ENCODE measurements at places on chromosomes 6 and 20. TPM values are rescaled to one million over a fixed set of nuclear protein-coding genes. Genes with fewer than 3 reads are reported as not detected.

DNA sequence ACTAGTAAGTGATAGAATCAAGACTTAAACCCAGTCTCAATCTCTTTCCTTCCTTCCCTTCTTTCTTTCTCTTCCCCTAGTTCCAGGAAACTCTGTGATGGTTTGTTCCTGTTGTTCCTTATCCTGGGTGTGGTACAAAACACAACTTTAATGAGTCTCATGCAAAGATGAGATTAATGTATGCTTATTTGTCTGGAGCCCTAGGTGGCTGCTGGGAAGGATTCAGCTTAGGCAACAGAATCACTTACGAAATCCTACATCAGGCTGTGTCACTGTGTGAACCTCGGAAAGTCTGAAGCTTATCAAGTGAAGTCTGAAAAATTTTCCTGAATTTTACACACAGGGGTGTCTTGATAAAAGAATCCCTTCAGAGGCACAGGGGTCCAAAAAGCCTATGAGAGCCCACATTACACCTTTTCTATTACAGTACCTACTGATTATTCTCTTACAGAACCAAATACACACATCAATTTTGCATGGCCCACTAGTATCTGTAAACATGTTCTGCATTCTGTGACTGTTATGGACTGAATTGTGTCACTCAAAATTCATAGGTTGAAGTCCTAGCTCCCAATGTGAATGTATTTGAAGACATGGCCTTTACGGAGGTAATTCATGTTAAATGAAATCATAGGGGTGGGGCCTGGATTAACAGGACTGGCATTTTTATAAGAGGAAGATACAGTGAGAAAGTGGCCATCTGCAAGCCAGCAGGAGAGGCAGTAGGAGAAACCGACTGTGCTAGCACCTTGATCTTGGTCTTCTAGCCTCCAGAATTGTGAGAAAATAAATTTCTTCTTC is 144.7 kb downstream of the MYB start:
- no peak for DNase-seq

DNA sequence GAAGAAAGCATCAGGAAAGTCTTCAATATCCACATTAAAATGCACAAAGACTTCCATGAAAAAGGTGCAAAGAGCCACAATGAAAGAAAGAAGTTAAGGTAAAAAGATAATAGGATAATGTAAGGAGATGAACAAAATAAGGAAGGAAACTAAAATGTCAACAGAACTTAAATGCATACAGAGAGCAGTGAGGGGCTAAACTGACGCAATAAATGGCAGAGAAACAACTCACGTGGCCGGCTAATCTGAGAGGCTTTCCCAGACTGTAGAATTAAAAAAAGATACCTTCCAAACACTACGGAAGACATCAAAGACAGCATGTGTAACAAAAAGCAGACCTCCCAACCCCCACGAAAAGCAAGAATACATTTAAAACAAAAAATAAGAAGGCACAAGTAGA is 73.7 kb downstream of the GMDS start:
- no peak for DNase-seq

Gene MBOAT1
- 11.7 TPM for total RNA-seq

Gene CTNNBL1
- total RNA-seq: 55.4 TPM

DNA sequence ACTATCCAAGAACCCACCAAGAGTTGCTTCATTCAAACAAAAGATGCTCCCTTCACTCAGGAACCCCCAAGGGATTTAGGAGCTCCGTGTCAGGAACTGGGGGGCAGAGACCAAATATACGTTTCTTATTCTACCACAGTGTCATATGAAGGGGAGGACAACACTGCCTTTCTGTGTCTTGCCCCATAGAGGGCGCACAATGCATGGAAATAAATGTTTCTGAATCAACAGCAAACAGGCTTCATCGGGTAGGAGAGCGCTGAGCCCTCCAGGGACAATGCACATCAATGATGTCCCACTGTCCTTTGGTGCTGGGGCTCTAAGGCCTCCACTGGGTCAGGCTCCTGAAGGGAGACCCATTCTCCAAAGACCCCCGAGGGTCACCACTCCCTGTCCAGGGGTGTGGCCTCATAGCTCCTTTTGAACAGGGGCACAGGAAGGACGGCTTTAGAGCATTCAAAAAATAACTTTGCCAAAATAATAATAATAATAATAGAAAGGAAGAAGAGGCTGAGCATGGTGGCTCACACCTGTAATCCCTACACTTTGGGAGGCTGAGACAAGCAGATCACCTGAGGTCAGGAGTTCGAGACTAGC is 31.1 kb downstream of the PLG start:
- peak; percentile 28 for DNase-seq

DNA sequence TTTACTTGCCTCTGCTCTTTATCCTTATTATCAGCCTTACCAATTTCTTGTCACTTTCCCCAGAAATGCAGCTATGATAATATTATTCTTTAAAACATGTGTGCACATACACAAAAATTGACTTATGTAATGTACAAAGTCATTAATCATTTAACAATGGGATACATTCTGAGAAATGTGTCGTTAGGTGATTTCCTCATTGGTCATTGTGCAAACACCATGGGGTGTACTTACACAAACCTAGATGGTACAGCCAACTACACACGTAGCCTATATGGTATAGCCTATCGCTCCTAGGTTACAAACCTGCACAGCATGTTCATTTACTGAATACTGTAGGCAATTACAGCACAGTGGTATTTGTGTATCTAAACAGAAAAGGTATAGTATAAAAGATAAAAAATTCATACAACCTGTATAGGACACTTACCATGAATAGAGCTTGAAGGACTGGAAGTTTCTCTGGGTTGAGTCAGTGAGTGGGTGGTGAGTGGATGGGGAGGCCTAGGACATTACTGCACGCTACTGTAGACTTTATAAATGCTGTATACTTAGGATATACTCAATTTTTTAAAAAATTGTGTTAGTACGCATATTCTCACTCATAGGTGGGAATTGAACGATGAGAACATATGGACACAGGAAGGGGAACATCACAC is 56.9 kb downstream of the HIVEP1 start:
- no peak for DNase-seq

Gene FAM83D
- 51.1 TPM for total RNA-seq

GRCh38 chr20:43938932-43939761 is 24.5 kb downstream of the TOX2 start:
- no peak for DNase-seq

GRCh38 chr6:153162646-153163045 is 31.6 kb upstream of the RGS17 start:
- DNase-seq: no peak

Gene MICB
- 21.7 TPM for total RNA-seq

DNA sequence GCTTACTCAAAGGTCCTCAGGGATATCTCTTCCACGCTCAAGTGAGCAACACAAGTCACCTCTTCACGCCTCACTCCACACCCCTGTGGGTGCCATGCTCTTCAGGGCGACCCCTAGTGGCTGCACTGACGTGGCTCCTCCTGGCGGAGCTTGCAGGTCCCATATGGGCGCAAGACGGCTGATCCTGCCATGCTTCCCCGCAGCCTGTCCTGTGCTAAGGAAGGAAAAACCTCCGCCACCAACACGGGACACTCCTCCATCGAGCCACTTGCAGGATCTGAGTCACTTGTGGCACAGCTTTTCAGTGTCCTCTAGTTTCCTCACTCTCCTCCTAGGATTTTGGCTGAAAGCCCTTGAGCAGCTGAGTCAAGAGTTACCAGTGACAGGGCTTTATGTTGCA is 90.7 kb downstream of the KHDC1L start:
- peak; percentile 76 for DNase-seq

Gene MCHR2
- not detected for total RNA-seq

DNA sequence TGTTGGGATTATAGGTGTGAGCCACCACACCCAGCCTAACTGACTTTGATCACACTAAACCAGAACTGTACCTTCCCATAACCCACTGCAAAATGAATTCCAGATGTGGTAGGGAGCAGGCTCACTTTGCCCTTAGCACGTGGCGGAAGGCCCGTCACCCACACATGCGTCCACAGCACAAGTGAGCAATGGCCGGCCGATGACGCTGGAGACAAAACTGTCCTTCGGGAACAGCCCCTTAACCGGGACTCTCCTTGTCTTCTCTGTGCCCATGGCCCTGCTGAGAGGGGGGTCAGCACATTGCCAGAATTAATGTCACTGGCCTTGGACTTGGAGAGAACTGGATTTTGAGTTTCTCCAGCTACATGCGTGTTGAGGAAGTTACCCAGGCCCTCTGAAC is 107.2 kb downstream of the TOX2 start:
- DNase-seq: no peak

GRCh38 chr6:134814076-134814695 is 135.7 kb downstream of the ALDH8A1 start:
- DNase-seq: no peak

Gene SLC22A23
- 11.5 TPM for total RNA-seq

DNA sequence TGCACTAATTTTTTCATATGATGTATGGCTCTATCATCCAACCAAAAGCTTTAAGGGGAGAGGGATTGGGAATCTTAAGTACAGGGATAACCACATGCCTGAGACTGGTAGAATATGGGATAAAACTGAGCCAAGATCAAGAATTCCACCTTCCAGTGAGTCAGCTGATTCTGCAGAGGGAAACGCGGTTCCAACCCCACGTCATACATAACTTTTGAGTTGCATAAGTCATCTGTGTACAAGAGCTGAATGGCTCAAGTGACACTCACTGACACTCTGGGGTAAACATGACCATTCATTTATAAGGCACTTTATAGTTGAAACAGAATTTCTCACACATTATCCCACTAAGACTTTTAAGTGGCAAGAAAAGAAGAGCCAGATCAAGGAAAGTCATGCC is 16.4 kb downstream of the TRIM27 start:
- no peak for DNase-seq

Gene XKR7
- not detected for total RNA-seq

DNA sequence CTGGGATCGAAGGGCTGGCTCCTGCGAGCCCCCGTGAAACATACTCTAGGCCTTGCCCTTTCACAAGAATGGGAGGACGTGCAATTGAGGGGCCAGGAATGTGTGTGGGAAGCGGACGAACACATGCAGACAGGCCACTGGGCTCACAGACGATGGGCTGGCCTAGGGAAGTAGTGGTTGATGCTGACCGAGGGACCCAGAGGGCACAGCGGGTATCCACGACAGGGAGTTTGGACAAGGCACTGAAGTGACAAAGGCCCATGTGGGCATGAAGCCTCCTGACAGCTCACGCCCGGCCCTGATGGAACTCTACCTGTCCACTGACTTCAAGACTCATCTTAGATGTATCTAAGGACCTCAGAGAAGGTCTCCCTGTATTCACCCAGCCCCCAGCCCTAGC is 52.2 kb downstream of the MYH7B start:
- DNase-seq: no peak

- no peak for DNase-seq
These were observed 63.7 kb downstream of the PHACTR2 start for GRCh38 chr6:143741480-143741879.

GRCh38 chr6:121482004-121482693 is 46.7 kb downstream of the GJA1 start:
- DNase-seq: peak; percentile 21

DNA sequence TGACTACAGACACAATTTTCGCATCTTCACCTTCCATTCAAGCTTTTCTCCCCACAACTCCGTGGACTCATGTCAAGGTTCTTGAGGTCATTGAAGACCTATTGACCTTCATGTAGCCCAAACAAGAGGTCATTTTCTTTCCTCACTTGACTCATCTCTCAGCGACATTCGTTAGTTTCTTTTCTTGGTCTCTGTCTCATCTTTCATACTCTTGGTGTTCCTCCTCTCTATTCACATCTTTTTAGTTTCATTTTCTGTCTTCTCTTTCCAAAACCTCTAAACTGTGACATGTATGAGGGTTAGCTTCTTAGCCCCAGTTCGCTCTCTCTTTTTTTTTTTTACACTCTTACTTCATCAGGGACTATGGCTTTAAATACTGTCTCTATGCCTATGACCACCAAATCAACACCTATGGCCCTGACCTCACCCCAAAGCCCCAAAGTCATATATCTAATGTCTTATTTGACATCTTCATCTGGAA is 128.6 kb upstream of the BACH2 start:
- DNase-seq: no peak

- DNase-seq: no peak
These were observed 110.8 kb upstream of the SCGN start for GRCh38 chr6:25541228-25541627.

Gene MYBL2
- total RNA-seq: 92.1 TPM

Gene BTN1A1
- 0.32 TPM for total RNA-seq

- no peak for DNase-seq
These were observed 257.6 kb upstream of the THEMIS start for GRCh38 chr6:128158496-128158895.

GRCh38 chr6:109165392-109165974 is 70.2 kb downstream of the CEP57L1 start:
- DNase-seq: no peak

- DNase-seq: no peak
These were observed 16.1 kb downstream of the SRSF3 start for GRCh38 chr6:36610041-36610955.

- no peak for DNase-seq
These were observed 36.3 kb upstream of the CMTR1 start for GRCh38 chr6:37396571-37397180.

- DNase-seq: no peak
These were observed 311.6 kb downstream of the CDC5L start for GRCh38 chr6:44699082-44699481.

DNA sequence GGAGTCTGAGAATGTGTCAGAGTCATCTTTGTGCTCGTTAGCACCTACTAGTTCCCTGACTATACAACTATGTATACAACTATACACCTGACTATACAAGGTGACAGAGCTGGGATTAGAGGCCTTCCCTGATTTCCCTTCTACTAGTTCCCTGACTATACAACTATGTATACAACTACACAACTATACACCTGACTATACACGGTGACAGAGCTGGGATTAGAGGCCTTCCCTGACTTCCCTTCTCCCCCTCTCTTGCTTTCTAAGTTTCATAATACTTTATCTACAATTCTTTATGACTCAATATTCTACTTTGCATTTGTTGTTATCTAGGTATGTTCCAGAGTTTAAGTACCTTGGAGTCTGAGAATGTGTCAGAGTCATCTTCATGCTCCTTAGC is 68.0 kb downstream of the HS3ST5 start:
- no peak for DNase-seq

Gene HRH3
- not detected for total RNA-seq

DNA sequence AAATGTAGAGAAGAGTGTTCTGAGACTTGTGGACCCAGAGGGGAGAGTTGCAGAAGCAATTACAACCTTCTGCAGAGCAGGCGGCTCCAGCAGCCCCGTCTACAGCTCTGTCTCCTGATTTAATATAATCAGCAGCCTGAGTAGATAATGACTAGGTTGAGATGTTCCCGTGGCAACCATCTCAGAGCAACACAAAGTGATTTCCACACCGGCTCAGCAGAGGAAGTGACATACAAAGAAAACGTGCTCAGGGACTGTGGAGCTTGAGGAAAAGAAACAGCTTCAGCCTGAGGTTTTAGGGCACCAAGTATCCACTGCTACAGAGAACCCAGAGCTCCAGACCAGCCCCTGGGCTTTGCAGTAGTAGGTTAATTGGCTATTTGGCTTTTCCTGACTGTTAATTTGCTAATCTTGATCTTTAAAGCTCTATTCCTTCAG is 136.4 kb downstream of the MTFR2 start:
- no peak for DNase-seq
